ENCODE measurements at places on chromosomes 16 and 17.

GRCh38 chr16:64339052-64339770 lies 782.7 kb downstream of the CDH11 start:
- no peak for DNase-seq

GRCh38 chr17:21358682-21359482 lies 17.3 kb upstream of the KCNJ12 start:
- no peak for DNase-seq

- DNase-seq, result no peak
Observed at GRCh38 chr16:67549240-67549639, 13.1 kb upstream of the CTCF start.

- no peak for DNase-seq
Observed at GRCh38 chr17:4836221-4836620, 3.1 kb downstream of the MINK1 start.

GRCh38 chr17:19482576-19482975 lies 51.1 kb upstream of the SLC47A1 start:
- DNase-seq, result no peak

DNA sequence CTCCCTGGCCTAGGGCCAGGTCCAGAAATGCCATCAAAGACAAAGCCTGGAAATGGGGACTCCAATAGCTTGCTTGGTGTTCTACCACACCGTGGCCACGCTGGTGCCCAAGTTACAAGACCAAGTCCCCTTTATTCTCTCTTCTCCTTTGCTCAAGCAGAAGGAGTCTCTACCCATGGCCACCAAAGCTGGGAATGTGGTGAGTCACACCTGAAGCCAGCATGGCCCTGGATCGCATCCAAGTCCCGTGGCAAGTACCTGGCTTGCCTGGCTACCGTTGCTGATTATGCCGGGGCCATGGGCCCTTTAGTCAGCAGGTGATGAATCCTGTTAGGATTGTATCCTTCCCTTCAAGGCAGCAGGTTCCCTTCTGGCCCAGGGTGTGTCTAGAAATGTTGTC lies 260.0 kb downstream of the HAPSTR1 start:
- no peak for DNase-seq

DNA sequence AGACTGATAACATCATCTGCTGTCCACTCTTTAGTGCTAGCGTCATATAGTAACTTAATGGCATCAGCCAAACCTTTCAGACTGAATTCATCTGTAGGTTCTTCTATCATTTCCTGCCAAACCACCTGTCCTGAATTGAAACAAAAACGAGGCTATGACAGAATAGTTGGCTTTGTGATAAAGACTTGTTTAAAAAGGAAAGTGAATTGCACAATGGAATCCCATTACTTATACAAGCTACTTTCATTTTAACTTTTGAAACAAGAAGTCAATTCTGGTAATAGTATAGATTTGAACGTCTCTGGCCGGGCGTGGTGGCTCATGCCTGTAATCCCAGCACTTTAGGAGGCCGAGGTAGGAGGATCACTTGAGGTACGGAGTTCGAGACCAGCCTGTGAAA lies 18.2 kb downstream of the LASP1NB start:
- no peak for DNase-seq

- DNase-seq, result no peak
Observed at GRCh38 chr17:34571428-34572130, 7.8 kb upstream of the TMEM132E start.

GRCh38 chr16:26214581-26215174 lies 522.9 kb downstream of the HS3ST4 start:
- DNase-seq, result no peak

GRCh38 chr17:534071-534691 lies 180.5 kb downstream of the VPS53 start:
- DNase-seq, result no peak

- DNase-seq, result no peak
Observed at GRCh38 chr17:71287071-71287823, 833.6 kb upstream of the SOX9 start.

GRCh38 chr17:40158438-40159013 lies 18.2 kb downstream of the CASC3 start:
- DNase-seq, result no peak

GRCh38 chr17:46152423-46152822 lies 40.8 kb downstream of the KANSL1 start:
- DNase-seq, result no peak

GRCh38 chr16:67660564-67661028 lies at the start of gene PARD6A:
Gene PARD6A, plus strand, starts transcription at chr16:67660960. Its CDS starts 79 bp downstream, at chr16:67661039.
- peak; percentile 86 for DNase-seq

- DNase-seq, result no peak
Observed at GRCh38 chr16:57955572-57956188, 15.2 kb downstream of the CNGB1 start.

DNA sequence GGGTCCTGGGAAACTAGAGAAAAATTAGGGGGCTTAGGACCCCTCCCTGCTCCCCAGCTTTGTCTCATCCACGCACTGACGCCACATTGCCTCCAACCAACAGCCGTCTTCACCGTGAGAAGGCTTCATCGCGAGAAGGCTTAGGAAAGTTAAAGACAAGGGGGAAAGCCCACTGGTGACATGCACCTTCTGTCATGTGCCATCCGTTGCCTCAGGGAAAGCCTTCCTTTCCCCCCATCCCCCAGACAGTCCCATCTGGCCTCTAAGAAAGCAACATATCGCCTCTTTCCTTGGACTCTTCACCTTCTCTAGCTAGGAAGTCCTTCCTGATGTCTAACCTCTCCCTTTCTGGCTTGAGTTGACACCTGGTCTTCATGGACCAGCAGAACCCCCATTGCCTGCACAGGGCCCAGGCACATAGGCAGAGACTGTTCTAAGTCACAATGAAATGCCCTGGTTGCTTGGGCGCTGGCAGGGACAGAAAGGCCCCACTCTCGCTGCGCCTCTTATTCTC lies 2.1 kb downstream of the FOXN1 start:
- DNase-seq, result no peak

DNA sequence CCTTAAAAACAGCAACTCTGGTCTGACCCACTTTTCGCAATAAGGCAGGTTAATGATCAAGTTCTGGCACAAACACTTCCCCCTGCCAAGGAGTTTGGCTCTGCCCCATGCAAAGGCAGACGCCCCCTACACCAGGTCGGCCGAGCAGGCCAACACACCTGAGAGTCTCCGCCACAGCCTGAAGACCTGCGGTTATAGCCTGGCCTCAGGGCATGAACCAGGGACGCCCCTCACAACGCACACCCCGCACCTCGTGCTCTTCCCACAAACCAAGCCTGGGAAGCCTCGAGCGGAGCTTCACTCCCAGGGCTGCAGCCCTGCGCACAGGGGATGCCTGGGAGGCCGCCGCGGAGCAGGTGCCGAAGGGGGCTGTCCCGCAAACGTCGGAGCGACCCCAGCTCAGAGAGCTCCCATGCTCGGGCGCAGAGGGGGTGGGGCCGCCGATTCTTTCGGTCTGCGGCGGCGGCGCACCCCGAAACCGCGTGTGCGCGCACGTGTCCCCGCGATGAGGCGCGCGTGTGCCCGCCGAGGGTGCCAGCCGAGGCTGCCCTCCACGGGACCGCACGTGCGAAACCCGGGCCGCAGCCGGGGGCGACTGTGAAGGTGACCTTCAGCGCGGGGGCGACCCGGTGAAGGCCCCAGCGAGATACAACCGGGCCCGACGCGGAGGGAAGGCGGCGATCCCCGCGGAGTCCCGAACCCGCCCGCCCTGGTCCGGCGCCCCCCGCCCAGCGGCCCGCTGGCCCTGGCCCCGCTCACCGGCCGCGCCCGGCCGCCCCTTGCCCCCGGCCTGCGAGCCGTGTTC lies 559 bp downstream of the CLUH start:
- no peak for DNase-seq

GRCh38 chr17:79028496-79029326 lies 4.7 kb downstream of the C1QTNF1 start:
- DNase-seq, result no peak

- DNase-seq, result no peak
Observed at GRCh38 chr16:86353148-86353547, 157.2 kb upstream of the FOXF1 start.

All from activated CD4-positive, CD25-positive, alpha-beta regulatory T cell treated with anti-CD3 and anti-CD28 coated beads, Interleukin-2, amount 50 U/mL, for 16 hours (primary cell).